ENCODE measurements at places on chromosomes 16 and 17. TPM values are rescaled to one million over a fixed set of nuclear protein-coding genes. Genes with fewer than 3 reads are reported as not detected.

Gene NT5M
- total RNA-seq: 6.3 TPM

Gene MAPK8IP3
- 101 TPM for total RNA-seq

Gene KIF19
- total RNA-seq: 1.6 TPM

Gene COG1
- total RNA-seq: 33.9 TPM

Gene KRTAP1-5
- total RNA-seq: not detected

Gene CDK5R1
- total RNA-seq: 3.3 TPM

GRCh38 chr16:27792486-27793248 lies 242.7 kb downstream of the KATNIP start:
- no peaks in the 10 kb centered on the region for H3K36me3 ChIP-seq
- no peaks in the 10 kb centered on the region for H3K27me3 ChIP-seq
- no peaks in the 10 kb centered on the region for H3K4me1 ChIP-seq
- H3K27ac ChIP-seq: no peak overlapping the region
- no peak for DNase-seq

- no peak overlapping the region for H3K27ac ChIP-seq
- H3K4me3 ChIP-seq: no peak overlapping the region
- H3K36me3 ChIP-seq: peaks cover 39% of the 10 kb centered on the region
These were observed 7.7 kb downstream of the ARHGAP17 start for GRCh38 chr16:25007284-25007984.

DNA sequence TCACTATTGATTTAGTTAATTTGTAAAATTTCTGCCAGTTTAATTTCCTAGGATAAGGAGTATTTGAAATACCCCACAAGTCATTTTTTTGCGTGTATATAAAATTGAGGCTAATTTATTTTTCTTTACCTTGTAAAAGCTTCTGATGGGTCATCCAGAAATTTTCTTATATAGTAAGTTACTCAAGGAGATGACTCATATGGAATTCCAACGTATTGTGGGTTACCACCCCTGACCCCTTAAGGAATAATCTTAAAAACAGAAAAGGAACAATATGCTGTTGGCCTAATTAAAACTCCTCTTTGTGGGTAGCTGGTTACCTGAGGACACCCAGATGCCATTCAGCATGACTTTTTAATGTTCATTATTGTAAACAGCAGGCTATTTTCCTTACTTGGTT lies 13.6 kb downstream of the HEATR6 start:
- H3K4me3 ChIP-seq: no peak overlapping the region
- H3K36me3 ChIP-seq: peaks cover 53% of the 10 kb centered on the region
- DNase-seq: no peak
- H3K4me1 ChIP-seq: no peaks in the 10 kb centered on the region

- no peak for DNase-seq
- H3K27me3 ChIP-seq: peaks cover 26% of the 10 kb centered on the region
- H3K36me3 ChIP-seq: no peaks in the 10 kb centered on the region
- no peak overlapping the region for H3K27ac ChIP-seq
These were observed 5.1 kb upstream of the CALCOCO2 start for GRCh38 chr17:48825446-48826381.

DNA sequence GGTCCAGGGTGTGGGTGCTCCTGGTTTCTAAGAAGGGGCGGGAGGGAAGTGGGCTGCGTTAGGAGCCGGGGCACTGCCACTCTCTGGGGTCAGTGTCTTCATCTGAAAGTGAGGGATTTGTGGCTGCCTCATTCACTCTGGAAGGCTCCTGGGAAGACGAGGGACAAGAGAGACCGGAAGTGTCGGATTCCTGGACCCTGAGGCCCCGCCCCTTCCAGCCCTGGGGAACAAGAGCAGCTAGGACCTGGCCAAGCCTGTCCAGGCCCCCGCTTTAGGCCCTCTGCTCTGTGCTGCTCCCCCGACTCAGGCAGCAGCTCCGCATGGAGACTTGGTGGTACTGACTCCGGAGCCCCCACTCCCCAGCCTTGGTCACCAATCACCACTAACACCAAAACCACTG lies 6.5 kb downstream of the LGALS3BP start:
- no peaks in the 10 kb centered on the region for H3K27me3 ChIP-seq
- H3K4me3 ChIP-seq: no peak overlapping the region
- H3K4me1 ChIP-seq: peaks cover 11% of the 10 kb centered on the region
- DNase-seq: no peak

DNA sequence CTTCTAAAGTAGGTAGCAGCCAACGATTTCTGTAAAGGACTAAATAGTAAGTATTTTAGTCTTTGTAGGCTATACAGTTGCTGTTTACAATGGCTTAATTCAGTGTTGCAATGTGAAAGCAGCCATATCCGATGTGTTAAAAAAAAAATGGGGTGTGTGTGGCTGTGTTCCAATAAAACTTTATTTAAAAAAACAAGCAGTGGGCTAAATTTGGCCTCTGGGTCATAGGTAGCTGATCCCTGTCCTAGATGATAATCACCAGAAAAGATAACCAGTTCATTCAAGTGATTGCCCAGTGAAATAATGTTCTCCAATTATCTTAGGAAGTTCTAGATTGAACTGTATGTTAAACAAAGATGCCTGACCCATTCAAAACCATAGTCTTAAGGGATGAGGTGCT lies 124.3 kb downstream of the MAP2K6 start:
- H3K4me1 ChIP-seq: peaks cover 4% of the 10 kb centered on the region
- no peaks in the 10 kb centered on the region for H3K36me3 ChIP-seq
- no peak for DNase-seq
- H3K27ac ChIP-seq: no peak overlapping the region
- no peak overlapping the region for H3K4me3 ChIP-seq

GRCh38 chr16:49603956-49604355 lies 230.4 kb downstream of the C16orf78 start:
- H3K36me3 ChIP-seq: no peaks in the 10 kb centered on the region
- peak; percentile 33 for DNase-seq
- H3K4me3 ChIP-seq: no peak overlapping the region
- no peak overlapping the region for H3K27ac ChIP-seq
- H3K4me1 ChIP-seq: no peaks in the 10 kb centered on the region

- H3K4me3 ChIP-seq: no peak overlapping the region
- H3K4me1 ChIP-seq: no peaks in the 10 kb centered on the region
- no peak for DNase-seq
- peaks cover 9% of the 10 kb centered on the region for H3K36me3 ChIP-seq
- H3K27me3 ChIP-seq: no peaks in the 10 kb centered on the region
- no peak overlapping the region for H3K27ac ChIP-seq
These were observed 47.5 kb upstream of the ERN1 start for GRCh38 chr17:64177311-64178010.

- peaks cover 54% of the 10 kb centered on the region for H3K27me3 ChIP-seq
- no peak for DNase-seq
- peaks cover 8% of the 10 kb centered on the region for H3K4me1 ChIP-seq
- no peak overlapping the region for H3K4me3 ChIP-seq
- no peak overlapping the region for H3K27ac ChIP-seq
These were observed 2.6 kb downstream of the ADAP2 start for GRCh38 chr17:30924341-30924740.

GRCh38 chr17:80843741-80844156 lies 147.9 kb upstream of the CHMP6 start:
- no peak overlapping the region for H3K4me3 ChIP-seq
- no peak for DNase-seq
- no peaks in the 10 kb centered on the region for H3K27me3 ChIP-seq
- H3K4me1 ChIP-seq: peaks cover 44% of the 10 kb centered on the region
- no peak overlapping the region for H3K27ac ChIP-seq

GRCh38 chr16:24544640-24545039 lies 5.3 kb downstream of the RBBP6 start:
- H3K27me3 ChIP-seq: no peaks in the 10 kb centered on the region
- H3K4me3 ChIP-seq: no peak overlapping the region
- DNase-seq: no peak
- peaks cover 50% of the 10 kb centered on the region for H3K4me1 ChIP-seq
- H3K27ac ChIP-seq: peak overlapping the region; percentile 17

GRCh38 chr16:23847948-23848347 lies 12.2 kb downstream of the PRKCB start:
- peak; percentile 83 for DNase-seq
- H3K27ac ChIP-seq: peak overlapping the region; percentile 78

- H3K27ac ChIP-seq: no peak overlapping the region
- no peak overlapping the region for H3K4me3 ChIP-seq
- peaks cover 14% of the 10 kb centered on the region for H3K36me3 ChIP-seq
- H3K4me1 ChIP-seq: peaks cover 44% of the 10 kb centered on the region
- no peaks in the 10 kb centered on the region for H3K27me3 ChIP-seq
These were observed 103.1 kb downstream of the RPTOR start for GRCh38 chr17:80647746-80648145.

- DNase-seq: no peak
- H3K4me1 ChIP-seq: peaks cover 61% of the 10 kb centered on the region
- peak overlapping the region; percentile 88 for H3K27ac ChIP-seq
- H3K4me3 ChIP-seq: peak overlapping the region; percentile 98
- no peaks in the 10 kb centered on the region for H3K27me3 ChIP-seq
- peaks cover 51% of the 10 kb centered on the region for H3K36me3 ChIP-seq
These were observed 22.0 kb downstream of the PRCD start for GRCh38 chr17:76561799-76562268.

DNA sequence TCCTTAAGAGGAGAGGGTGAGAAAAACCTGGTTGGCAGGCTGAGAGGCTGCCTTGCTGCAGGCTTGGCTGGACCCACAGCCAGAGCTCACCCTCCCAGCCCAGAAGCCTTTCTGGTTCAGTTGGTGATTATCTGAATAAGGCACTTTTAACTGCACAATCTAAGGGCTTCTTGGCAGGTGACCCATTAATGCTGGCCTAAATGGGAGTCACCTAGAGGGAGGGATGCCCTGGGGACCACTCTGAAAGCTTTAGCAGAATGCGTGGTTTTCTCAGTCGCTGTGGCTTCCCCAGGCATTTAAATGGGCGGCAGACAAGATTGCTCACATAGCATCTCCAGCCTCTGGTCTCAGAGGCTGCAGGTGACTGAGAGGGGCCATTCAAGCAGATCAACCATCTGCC lies 33.2 kb upstream of the SHISA9 start:
- H3K27ac ChIP-seq: no peak overlapping the region
- H3K4me3 ChIP-seq: no peak overlapping the region
- DNase-seq: no peak
- no peaks in the 10 kb centered on the region for H3K4me1 ChIP-seq
- H3K36me3 ChIP-seq: no peaks in the 10 kb centered on the region

DNA sequence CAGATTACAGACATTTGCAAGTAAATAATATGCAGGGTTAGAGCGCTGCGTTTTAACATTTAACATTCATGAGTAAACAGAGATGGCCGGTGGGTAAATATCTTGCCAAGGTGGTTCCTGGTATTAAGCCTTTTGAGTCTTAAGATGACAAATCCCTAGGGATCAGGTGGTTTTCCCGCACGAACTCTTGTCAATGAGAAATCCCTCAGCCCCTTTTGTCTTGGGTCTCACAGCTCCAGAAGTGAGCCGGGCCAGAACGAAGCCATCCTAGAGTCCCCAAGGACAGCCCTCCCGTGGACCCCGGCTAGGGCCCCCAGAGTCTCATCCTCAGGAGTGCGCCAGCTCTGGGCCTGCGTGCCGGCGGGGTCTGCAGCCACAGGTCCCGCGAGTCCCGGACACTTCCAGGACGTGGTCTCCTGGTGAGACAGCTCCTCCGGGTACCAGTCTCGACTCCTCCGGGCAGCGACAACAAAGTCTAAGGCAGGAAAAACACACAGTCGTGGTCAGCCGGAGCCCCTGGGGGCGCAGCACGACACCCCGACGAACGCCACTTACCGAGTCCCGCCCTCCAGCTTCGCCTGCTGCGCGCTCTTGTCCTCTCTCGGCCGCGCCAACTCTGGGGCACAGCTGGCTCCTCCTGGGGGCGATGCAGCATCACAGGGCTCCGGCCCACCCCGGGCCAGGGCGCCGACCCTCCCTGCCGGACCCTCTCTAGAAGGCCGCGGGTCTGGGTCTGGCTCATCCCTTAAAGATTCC lies 13.3 kb downstream of the MIS12 start:
- no peaks in the 10 kb centered on the region for H3K27me3 ChIP-seq
- peak overlapping the region; percentile 80 for H3K4me3 ChIP-seq
- no peak for DNase-seq
- peaks cover 10% of the 10 kb centered on the region for H3K36me3 ChIP-seq
- peaks cover 16% of the 10 kb centered on the region for H3K4me1 ChIP-seq

GRCh38 chr17:545156-545555 lies 169.5 kb downstream of the VPS53 start:
- H3K27ac ChIP-seq: no peak overlapping the region
- H3K4me1 ChIP-seq: peaks cover 9% of the 10 kb centered on the region
- no peak overlapping the region for H3K4me3 ChIP-seq
- no peaks in the 10 kb centered on the region for H3K27me3 ChIP-seq
- DNase-seq: no peak

GRCh38 chr16:29139261-29139802 lies 154.5 kb downstream of the LAT start:
- H3K36me3 ChIP-seq: peaks cover 11% of the 10 kb centered on the region
- H3K4me3 ChIP-seq: no peak overlapping the region
- no peaks in the 10 kb centered on the region for H3K27me3 ChIP-seq
- peaks cover 6% of the 10 kb centered on the region for H3K4me1 ChIP-seq
- no peak overlapping the region for H3K27ac ChIP-seq

- H3K36me3 ChIP-seq: peaks cover 34% of the 10 kb centered on the region
- no peaks in the 10 kb centered on the region for H3K27me3 ChIP-seq
- DNase-seq: no peak
- no peak overlapping the region for H3K27ac ChIP-seq
- H3K4me3 ChIP-seq: no peak overlapping the region
These were observed 2.3 kb downstream of the PRMT7 start for GRCh38 chr16:68313116-68313515.

DNA sequence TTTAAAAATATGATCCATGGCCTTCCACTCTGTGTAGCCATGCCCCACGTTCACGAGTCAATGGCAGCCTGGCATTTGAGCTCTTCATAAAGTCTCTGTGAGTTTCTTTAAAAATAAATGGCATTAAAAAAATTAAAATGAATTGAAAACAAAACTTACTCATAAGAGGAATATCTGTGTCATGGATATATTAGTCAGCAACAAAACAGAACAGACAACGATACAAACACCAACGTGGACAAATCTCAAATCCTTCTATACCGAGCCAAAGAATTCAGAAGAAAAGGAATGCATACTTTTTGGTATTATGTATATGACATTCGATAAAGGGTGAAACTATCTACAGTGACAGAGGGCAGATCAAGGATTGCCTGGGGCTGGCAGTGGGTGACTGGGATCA lies 8.2 kb upstream of the CMIP start:
- peaks cover 19% of the 10 kb centered on the region for H3K4me1 ChIP-seq
- peaks cover 48% of the 10 kb centered on the region for H3K27me3 ChIP-seq
- no peak overlapping the region for H3K4me3 ChIP-seq
- H3K27ac ChIP-seq: no peak overlapping the region
- no peak for DNase-seq

GRCh38 chr16:67169642-67170167 lies 633 bp upstream of the NOL3 start:
- H3K4me1 ChIP-seq: peaks cover 46% of the 10 kb centered on the region
- peaks cover 1% of the 10 kb centered on the region for H3K36me3 ChIP-seq

- DNase-seq: no peak
- peaks cover 36% of the 10 kb centered on the region for H3K36me3 ChIP-seq
- peaks cover 43% of the 10 kb centered on the region for H3K4me1 ChIP-seq
- no peaks in the 10 kb centered on the region for H3K27me3 ChIP-seq
- no peak overlapping the region for H3K4me3 ChIP-seq
These were observed 51.5 kb downstream of the CPPED1 start for GRCh38 chr16:12752159-12752558.
